SK-N-SH (cell line): ENCODE measurements at places on chromosomes 1 and 21.

DNA sequence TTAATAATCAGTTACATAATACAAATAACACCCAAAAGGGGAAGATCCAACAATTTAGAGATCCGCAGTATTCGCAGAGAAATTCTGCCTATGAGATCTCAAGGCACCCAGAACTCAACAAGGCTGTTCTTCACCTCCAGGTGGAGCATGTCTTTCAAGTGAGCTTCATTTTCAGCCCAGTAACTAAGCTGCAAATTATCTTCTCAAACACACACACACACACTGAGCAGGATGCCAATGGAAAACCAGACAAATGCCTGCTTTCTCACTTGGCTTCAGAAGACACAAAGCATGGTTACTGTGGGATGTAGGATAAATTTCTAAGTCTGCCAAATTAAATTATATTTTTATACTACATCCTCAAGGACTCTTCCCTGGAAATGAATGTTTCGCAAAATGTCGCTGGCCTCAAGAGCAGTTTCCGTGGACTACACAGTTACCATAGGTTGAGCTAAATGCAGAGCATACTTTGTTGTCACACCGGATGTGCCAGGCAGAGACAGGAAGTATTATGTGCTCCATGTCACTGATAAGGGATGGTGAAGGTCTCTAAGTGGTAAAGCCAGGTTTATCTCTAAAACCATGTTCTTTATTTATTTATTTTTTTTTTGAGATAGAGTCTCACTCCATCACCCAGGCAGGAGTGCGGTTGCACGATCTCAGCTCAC, 30.3 kb downstream of the UBR4 start:
- peak; percentile 30 for DNase-seq

DNA sequence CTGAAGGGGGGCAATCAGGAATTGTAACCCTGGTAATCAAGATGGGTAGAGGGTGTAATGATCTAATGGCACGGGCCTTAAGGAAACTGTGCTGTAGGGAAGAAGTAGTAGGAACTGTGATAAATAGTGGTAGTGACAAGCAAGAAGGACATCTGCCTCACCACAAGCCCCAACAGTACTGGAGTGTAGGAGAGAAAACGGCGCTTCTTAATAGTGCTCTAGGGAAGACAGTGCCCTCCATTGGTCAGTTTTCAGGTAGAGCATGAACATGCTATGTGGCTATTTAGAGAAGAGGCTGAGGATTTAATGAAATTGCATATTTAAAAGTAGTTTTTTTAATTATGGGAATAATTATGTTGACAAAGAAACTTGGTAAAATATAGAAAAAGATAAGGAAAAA, 32.2 kb downstream of the SLC30A7 start:
- DNase-seq, result peak; percentile 1

DNA sequence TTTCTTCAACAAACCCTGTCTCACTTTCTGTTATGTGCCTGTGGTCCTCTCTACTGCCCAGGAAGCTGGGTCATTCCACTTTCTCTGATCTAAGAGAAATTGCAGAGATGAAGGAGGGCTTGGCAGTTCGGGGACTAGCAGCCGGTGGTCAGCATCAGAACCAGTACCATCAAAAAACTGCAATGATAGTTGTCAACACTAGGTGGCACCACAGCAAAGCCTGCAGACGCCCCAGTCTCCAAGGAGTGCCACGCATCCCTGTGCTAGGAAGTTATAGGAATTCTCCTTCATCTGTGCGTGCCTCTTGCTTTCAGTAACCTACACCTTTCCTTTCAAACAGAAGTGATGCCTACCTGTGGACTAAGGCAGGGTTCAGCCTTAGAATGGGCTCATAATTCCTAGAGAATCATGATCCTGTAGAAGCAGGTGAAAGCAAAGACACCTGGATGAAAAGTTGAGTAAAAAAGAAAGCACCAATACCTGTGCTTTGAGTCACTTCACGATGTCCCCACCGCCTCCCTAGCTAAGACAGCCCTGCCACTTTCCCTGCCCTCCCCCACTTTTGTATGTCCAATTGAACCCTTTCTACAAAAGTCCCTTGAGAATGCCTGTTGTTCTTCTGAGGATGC, 129.2 kb downstream of the ADAMTS1 start:
- DNase-seq, result peak; percentile 48

DNA sequence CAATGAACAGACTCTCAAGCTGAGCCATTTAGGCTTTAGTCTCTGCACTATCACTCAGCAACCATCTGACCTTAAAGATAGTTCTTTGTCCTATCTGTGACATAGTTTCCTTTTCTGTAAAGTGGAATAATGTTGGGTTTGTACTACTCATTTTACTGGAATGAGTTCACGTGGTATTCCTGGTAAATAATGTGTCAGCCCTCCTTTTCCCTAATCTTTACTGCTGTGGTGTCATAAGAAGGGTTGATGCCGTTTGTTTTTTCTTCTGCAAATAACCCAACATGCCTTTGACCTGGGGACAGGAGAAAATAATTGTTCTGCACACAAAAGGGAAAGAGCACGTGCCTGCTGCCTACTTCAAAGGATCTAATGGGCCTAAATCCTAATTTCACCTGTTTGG, 297.8 kb downstream of the BRINP3 start:
- no peak for DNase-seq

DNA sequence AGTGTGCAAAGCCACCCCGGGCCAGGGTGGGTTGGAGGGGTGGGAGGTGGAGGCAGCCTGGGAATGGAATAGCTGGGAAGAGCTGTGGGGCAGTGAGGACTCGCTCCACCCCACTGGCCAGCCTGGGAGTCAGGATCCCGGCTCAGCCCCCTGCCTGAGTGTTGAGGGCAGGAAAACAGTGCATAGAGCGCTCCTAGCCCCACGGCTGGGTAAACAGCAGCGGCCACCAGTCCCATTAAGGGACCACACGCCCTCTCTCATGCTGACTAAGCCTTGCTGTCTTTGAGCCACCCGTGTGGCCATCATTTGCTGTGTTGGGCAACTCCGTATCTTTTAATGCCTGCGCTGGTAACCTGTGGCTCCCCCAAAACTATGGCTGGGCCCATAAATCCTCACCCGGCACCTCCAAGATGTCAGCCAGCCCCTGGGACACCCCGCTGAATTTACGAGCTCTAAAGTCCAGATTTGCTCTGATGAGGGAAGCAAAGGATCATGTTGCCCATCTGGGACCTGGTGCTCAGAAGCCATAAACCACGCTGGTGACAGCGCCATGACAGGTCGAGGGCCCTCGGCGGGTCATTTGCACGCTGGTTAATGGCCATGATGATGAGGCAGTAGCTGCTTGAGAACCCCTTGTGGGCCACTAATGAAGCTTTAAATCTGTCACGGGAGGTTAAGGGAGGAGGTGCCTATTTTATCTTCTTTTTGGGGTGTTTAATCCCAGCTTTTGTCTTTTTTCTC, 34.9 kb downstream of the SYF2 start:
- no peak for DNase-seq

GRCh38 chr21:41419921-41420862, 5.8 kb upstream of the MX1 start:
- DNase-seq, result peak; percentile 86

- no peak for DNase-seq
Measured at GRCh38 chr1:201781437-201781836, 47.5 kb upstream of the IPO9 start.

GRCh38 chr1:2801535-2802291, at the start of gene TTC34:
TSS of gene TTC34 (minus strand) at chr1:2801693. CDS start at chr1:2800827, 866 bp downstream.
- peak; percentile 76 for DNase-seq

DNA sequence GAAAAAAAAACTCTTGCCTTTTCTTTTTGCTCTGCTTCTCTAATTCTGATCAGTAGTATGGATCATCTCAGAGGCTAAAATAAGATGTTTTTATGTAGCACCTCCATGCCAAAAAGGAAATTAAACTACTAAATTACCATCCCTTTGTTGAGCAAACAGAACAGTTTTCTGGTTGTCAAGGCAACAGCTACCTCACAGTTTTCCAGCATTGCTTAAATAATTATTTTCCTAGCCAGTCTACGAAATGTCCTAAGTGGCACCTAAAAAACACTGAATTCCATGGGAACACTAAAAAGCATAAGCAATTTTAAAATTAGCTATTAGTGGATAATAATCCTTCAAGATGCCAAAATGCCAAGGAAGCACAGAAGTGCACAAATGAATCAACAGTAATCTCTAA, 61.7 kb downstream of the ARID4B start:
- peak; percentile 34 for DNase-seq

- DNase-seq, result peak; percentile 9
Measured at GRCh38 chr21:43824333-43825241, 35.2 kb downstream of the RRP1 start.

DNA sequence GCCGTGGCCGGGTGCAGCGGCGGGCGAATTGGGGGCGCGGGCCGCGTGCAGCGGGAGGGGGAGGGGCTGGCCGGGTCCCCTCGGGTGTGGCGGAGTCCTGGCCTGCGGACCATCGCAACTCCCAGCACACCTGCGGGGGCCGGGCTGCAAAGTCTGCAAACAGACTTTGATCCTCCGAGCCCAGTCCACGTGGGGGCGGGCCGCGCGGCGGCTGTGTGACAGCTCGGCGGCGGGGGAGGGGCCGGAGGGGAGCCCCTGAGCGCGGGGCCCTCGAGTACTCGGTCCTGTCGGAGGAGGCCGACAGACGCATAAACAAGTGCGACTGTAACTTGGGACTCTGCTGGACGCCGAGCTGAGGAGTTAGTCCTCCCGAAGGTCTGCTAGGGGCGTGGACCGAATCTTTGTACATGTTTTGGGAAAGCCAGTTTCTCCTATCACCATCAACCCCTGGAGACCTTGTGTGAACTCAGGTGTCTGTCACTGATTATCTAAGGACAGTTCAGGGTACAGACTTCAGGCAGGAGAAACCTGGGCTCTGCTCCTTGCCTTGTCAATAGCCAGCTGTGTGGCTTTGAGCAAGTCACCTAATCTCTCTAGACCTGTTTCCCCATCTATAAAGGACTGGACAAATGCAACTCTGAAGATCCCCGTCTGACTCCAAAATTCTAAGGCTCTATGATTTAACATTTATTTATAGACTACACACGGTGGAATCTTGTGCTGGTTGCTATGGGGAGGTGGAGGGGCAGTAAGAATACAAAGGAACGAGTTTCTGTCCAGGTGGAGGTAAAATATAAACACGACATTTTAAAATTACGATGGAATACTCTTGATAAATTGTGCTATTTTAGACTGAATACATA, 710 bp upstream of the SLC30A1 start:
- DNase-seq, result no peak

DNA sequence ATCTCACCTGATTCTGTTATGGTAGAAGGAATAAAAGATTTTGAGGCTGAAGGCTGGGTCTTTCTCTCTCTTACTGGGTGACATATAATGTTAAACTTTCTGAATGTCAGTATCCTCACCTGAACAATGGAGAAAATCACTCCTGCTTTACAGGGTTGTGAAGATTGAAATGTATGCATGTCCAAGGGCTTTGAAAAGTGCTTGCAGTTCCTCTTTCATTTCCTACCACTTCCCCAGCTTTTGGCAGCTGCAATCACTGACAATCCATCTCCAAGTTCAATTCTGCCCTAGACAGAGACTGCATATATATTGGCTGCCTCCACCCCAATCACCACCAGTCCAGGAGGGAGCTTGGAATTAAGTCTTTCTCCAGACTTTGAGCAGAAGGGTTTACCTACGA, 39.8 kb downstream of the FAM78B start:
- DNase-seq, result no peak

DNA sequence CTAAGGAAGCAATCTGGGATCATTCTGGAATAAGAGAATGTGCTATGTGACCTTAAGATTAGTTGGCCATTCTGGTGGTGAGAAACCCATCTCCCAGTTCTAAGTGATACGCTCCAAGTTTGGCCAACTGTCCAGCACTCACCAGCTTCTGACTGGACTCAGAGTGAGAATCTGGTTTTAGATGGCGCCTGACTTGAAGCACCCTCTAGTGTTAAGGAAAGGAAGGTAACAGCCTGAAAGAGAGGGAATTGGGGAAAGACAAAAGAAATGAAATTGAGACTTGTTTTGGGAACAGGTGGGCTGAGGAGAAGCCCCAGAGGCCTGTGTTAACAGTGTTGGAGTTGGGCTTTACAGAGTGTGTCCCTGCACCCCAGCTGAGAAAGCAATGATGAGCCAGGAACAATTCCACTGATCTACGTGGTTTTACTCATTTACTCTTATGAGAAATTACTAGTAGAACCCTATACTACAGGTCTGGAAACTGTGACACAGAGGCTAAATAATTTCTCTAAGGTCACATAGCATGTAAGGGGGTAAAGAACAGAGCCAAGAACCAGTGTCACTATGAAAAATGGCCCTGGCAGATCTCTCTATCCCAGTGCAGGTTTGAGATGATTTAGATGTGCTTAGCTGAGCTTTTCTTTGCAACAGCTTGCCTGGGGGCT, 9.3 kb upstream of the FCAMR start:
- DNase-seq, result no peak

DNA sequence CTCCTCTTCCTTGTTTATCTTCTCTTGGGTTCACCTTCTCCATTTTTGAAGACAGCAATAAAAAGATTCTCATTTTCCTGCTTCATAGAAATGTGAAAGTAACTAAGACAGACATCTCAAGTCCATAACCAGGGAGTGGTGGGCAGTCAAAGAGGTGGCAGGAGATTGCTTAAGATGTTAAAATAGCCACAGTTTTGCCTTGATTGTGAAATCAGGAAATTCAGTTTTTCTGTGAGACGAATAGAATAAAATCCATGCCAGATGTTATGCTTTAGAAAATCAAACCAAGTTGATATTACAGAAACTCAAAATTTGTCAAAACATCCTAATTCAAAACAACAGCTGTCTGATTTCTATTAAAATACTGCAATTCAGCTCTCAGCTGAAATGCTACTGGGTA, 57.2 kb downstream of the TNN start:
- DNase-seq, result no peak

DNA sequence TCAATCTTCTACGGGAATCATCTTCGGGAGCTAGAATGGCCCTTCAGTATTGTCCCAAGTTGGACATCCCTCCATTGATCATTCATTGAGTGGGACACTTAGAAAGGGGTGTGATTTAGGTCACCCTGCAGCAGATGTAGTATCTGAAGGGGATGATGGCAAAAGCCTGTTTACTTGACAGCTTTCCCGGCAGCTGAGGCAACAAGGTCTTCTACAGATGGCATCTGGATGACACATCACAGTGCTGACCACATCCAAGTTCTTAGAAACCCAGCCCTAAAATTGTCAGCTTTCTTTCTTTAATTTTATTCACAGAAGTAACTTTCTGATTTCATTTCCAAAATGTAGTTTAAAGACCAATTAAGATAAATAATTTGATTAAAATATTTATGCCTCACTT, 150.3 kb downstream of the AMY1C start:
- DNase-seq, result no peak

- DNase-seq, result peak; percentile 76
Measured at GRCh38 chr21:42219606-42220137, 732 bp downstream of the ABCG1 start.

GRCh38 chr1:10730985-10731384, 65.5 kb downstream of the CASZ1 start:
- no peak for DNase-seq

GRCh38 chr1:217857061-217857460, 225.9 kb downstream of the SPATA17 start:
- no peak for DNase-seq

DNA sequence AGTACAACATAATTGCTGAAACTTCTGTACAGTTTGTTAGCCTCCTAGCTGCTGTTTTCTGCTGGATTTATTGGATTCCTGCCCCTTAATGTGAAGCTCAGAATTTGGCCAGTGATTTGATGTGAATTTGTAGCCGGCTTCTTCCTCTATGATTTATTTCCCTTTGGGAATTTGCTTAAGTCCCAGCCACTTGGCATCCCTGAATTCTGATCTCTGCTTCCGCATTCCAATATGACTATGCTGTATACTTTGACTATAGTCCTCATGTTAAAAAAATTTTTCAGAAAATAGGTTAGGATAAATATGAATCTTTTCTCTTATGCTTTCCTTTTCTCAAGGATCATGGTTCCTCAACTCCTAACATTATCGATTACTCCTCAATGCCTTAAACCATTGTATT, 12.4 kb upstream of the LRIF1 start:
- DNase-seq, result no peak
